ENCODE measurements at places on chromosomes 16 and 17.

DNA sequence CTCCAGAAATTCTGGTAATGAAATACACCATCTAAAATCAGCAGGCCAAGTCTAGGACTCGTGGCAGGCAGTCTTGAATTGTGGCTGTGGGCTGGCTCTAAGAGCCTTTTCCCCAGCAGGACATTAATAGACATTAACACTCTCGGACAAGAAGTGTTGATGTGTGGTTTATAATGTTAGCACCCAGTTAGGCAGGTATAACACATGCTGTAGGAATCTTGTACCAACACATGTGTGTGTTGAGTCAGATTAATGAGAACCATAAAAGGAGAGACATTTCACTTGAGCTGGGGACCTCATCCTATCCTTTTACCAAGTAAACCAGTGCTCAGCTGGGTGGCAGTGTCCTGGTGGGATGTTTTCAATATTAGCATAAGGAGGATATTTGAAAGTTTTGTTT, 264.5 kb downstream of the FTO start:
- no peaks in the 10 kb centered on the region for H3K36me3 ChIP-seq
- DNase-seq, result no peak
- no peak overlapping the region for H3K27ac ChIP-seq
- H3K4me3 ChIP-seq, result no peak overlapping the region

- no peaks in the 10 kb centered on the region for H3K4me1 ChIP-seq
- H3K27me3 ChIP-seq, result no peaks in the 10 kb centered on the region
- peaks cover 97% of the 10 kb centered on the region for H3K36me3 ChIP-seq
Measured at GRCh38 chr17:28675490-28675889, 13.5 kb downstream of the SUPT6H start.

- DNase-seq, result no peak
- peaks cover 4% of the 10 kb centered on the region for H3K4me1 ChIP-seq
- H3K27me3 ChIP-seq, result no peaks in the 10 kb centered on the region
- peaks cover 66% of the 10 kb centered on the region for H3K36me3 ChIP-seq
Measured at GRCh38 chr17:82588266-82589175, 59.7 kb downstream of the WDR45B start.

- H3K4me1 ChIP-seq, result peaks cover 8% of the 10 kb centered on the region
- no peak overlapping the region for H3K4me3 ChIP-seq
- peaks cover 31% of the 10 kb centered on the region for H3K36me3 ChIP-seq
- no peaks in the 10 kb centered on the region for H3K27me3 ChIP-seq
- H3K27ac ChIP-seq, result no peak overlapping the region
- no peak for DNase-seq
Measured at GRCh38 chr17:49312722-49313121, 49.3 kb downstream of the ZNF652 start.

GRCh38 chr16:27028591-27029110, 38.1 kb upstream of the C16orf82 start:
- no peak overlapping the region for H3K27ac ChIP-seq
- 0 out of 2 replicates have a peak, but pooled peaks cover 3% of the 10 kb centered on the region for H3K27me3 ChIP-seq
- H3K36me3 ChIP-seq, result no peaks in the 10 kb centered on the region
- H3K4me1 ChIP-seq, result no peaks in the 10 kb centered on the region
- H3K4me3 ChIP-seq, result no peak overlapping the region

DNA sequence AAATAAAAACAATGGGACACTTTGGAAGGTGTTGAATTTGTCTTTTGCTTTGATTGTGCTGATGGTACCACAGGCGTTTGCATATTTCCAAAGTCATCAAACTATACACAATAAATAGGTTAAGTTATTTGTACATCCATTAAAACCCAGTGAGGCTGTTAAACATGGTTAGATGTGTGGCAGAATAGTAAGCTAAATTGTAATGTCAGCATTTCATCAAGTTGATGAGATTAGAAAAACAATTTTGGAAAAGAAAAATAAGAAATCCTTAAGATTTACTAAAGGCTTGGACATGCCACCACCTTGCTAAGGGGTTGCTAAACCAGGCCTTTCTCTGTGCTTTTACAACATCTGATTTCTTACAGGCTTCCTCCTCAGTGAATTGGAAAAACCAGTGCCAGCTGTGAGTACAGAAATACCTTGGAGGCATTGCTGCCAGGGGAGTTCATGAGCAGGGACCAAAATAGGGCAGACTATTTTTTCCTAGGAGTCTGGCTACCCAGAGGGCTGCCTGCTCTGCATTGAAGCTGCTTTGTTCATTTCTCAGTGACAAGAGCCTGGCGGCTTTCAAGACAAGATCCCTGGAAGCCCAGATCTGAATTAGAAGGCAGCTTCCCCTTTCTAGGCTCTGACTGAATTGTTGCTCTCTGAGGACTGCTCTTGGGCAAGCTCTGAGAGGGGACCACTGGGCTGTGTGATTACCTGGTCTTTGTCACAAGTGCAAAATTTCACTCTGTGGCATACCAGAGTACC, 43.4 kb upstream of the CA10 start:
- no peak overlapping the region for H3K27ac ChIP-seq
- no peaks in the 10 kb centered on the region for H3K4me1 ChIP-seq
- H3K36me3 ChIP-seq, result no peaks in the 10 kb centered on the region
- H3K27me3 ChIP-seq, result peaks cover 13% of the 10 kb centered on the region

- H3K27me3 ChIP-seq, result no peaks in the 10 kb centered on the region
- no peak for DNase-seq
- no peak overlapping the region for H3K27ac ChIP-seq
- H3K36me3 ChIP-seq, result peaks cover 76% of the 10 kb centered on the region
- H3K4me3 ChIP-seq, result no peak overlapping the region
Measured at GRCh38 chr16:88629835-88630234, 8.5 kb upstream of the IL17C start.

- H3K27ac ChIP-seq, result no peak overlapping the region
- H3K4me1 ChIP-seq, result peaks cover 18% of the 10 kb centered on the region
- no peak overlapping the region for H3K4me3 ChIP-seq
- H3K36me3 ChIP-seq, result no peaks in the 10 kb centered on the region
- H3K27me3 ChIP-seq, result peaks cover 8% of the 10 kb centered on the region
Measured at GRCh38 chr17:44584443-44584842, 27.2 kb downstream of the FZD2 start.

DNA sequence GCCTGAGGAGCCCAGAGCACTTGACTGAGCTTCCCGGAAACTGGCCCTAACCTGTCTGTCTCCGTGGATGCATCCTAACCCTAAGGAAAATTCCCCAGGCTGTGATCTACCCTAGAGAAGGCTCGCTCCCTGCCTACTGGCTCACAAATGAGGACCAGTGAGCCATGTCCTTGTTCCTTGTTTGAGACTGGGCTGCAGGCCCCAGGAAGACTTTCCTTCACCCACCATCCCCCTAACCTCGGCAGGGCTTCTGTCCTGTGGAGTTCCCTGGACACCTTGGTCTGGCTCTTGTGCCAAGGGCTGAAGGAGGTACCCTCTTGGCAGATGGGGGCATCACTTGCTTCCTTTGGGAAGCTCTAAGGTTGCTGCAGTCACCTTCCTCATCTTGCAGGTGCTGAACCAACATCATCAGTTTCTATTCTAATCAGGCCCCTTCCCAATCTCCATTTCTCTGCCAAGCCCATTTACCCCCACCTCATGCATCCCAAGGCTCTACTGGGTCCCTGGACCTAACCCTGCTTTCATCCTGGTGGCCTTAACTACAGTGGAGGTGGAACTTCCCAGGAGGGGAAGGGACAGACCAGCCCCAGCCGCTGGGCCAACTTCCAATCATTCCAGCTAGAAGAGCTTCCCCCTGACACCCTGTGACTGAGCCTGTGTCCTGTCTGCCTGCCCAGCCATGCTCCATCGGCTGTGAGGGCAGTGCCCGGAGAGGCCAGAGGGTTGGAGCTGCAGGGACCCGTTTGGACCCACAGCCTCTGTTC, 12.4 kb downstream of the RNF40 start:
- H3K27me3 ChIP-seq, result no peaks in the 10 kb centered on the region
- DNase-seq, result no peak
- H3K4me1 ChIP-seq, result peaks cover 21% of the 10 kb centered on the region
- H3K4me3 ChIP-seq, result peak overlapping the region; percentile 51
